ENCODE measurements at places on chromosomes 4 and X. TPM values are rescaled to one million over a fixed set of nuclear protein-coding genes. Genes with fewer than 3 reads are reported as not detected.

- DNase-seq = no peak
Measured at GRCh38 chrX:30039768-30040167, 175.6 kb upstream of the MAGEB2 start.

- no peak for DNase-seq
Measured at GRCh38 chrX:24874604-24875247, 141.0 kb downstream of the ARX start.

- DNase-seq = no peak
Measured at GRCh38 chr4:129063640-129064039, 29.7 kb downstream of the SCLT1 start.

- no peak for DNase-seq
Measured at GRCh38 chr4:111506706-111507105, 638.5 kb upstream of the FAM241A start.

DNA sequence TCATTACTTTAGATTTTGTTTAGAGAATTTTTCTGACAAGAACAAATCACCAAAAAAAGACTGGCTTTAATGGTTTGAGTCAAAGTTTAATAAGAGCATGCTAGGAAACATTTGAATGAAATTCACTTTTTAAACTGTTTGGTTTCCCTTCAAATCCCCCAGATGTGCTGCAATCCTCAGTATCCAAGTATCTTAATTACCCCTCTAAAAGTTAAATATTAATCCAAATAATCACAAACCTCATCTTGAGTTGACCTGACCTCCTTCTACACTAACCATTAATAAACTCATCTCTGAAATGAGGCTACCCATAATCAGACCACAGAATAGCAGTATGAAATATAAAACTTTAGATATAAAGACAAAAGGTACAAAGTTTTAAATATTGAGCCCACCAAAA lies 10.1 kb downstream of the DHX15 start:
- DNase-seq = no peak

DNA sequence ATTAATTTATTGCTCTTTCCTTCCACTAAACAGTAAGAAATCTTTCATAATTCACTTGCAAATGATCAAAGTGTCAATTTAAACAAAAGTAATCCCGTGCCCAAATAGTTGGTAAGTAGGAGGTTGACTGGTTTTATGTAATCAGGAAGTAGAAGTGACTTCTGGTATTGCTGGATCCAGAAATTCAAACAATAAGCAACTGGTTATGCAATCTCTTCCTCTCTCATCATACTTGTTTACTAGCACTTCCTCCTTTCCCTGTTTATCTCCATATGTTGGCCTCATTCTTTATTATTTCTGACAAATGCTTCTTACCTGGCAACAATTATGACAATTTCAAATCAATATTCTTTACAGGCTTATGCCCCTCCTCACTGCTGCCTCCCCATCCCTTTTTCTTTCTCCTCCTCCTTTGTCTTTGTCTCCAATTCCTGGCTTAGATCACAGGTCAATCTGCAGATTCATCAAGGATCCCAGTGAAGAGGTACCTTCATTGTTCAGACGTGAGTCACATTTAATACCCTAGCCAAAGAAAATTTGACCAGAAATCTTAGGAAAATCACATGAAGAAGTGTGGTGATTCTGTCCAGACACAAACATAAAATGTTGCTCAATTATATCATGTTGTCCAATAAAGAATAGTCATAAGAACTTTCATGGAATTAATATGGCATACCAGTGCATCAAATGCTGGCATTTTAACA lies 323.2 kb upstream of the PCDH7 start:
- DNase-seq = no peak

DNA sequence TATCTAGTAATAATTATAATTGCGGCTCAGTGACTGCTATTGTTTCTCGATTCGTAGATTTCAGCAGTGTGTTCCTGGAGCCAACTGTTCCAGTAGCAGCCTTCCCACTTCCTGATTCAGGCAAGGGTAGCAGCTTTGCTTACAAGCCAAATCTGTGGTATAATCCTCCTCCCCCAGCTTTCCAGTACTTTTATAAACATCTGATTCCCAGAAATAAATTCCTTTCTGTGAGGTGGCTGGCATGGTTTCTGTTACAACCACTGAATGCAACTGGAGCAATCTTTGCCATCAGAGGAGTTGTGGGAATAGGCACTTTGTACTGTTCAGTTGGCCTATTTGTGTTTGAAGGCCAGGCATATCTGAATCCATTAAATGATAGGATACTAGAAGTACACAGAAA lies 80.0 kb downstream of the GLRA3 start:
- no peak for DNase-seq

GRCh38 chr4:143202824-143203223 lies 18.1 kb downstream of the USP38 start:
- DNase-seq = no peak

GRCh38 chr4:38872620-38873019 lies 5.0 kb downstream of the FAM114A1 start:
- DNase-seq = peak; percentile 61

DNA sequence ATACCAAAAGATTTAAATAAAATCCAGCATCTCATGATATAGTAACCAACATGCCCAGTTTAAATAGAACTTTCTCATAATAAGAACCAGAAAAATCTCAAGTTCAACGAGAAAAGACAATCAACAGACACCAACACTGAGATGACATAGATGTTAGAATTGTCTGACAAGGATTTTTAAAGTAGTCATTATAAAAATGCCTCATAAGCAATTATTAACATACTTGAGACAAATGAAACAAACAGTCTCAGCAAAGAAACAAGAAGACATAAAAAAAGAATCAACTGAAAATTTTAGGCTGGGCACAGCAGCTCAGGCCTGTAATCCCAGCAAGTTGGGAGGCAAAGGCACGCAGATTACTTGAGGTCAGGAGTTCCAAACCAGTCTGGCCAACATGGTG lies 118.1 kb downstream of the FGF16 start:
- DNase-seq = no peak

GRCh38 chr4:147786031-147786430 lies 54.1 kb downstream of the ARHGAP10 start:
- DNase-seq = no peak

- DNase-seq = no peak
Measured at GRCh38 chrX:74242050-74242449, 61.9 kb upstream of the ZCCHC13 start.

DNA sequence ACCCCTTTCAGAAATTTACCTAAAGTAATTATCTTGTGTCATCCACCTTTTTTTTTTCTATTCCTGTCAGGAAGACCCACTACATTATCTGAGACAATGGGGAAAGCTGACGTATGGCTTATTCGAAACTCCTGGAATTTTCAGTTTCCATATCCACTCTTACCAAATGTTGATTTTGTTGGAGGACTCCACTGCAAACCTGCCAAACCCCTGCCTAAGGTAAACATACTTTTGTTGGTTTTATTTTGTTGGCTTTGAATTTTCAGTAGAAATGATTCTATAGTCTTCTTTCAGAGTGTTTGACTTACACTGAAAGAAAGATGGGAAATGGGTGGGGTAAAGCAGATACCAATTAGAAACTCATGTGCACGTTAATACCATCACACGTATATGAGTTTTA lies 2.2 kb downstream of the UGT2B7 start:
- DNase-seq = no peak

GRCh38 chr4:152805818-152806217 lies 26.1 kb downstream of the ARFIP1 start:
- no peak for DNase-seq

- DNase-seq = no peak
Measured at GRCh38 chrX:23773601-23774175, 9.3 kb upstream of the SAT1 start.

- DNase-seq = peak; percentile 28
Measured at GRCh38 chr4:6331018-6331417, 61.4 kb downstream of the WFS1 start.

DNA sequence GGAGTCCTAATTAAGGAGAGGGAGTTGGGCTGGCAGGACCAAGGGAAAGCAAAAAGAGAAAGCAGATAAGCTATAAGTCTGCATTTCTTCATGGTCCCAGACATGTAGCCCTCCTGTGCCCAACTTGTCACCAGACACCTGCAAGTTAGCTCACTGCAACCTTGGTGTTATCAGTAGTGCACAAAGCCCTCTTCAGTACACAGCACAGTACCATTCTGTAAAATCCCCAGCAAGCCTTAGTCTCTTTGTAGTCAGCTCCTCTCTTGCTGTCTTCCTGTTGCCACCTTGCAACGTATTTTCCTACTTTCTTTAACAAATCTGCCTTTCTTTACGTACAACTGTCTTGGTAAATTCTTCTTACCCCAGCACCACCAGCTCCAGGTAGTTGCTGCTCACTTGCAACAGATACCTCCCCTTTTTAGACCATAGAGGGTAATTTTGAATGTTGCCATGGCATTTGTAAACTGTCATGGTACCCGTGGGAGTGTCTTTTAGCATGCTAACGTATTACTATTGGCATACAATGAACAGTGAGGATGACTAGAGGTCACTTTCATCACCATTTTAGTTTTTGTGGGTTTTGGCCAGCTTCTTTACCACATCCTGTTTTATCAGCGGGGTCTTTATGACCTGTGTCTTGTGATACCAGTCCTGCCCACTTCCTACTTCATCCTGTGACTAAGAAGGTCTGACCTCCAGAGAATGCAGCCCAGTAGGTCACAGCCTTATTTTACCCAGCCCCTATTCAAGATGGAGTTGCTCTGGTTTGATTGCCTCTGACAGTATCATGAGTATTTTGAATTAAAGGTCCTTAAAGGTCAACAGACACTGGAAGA lies 28.3 kb upstream of the AP1S2 start:
- DNase-seq = no peak

DNA sequence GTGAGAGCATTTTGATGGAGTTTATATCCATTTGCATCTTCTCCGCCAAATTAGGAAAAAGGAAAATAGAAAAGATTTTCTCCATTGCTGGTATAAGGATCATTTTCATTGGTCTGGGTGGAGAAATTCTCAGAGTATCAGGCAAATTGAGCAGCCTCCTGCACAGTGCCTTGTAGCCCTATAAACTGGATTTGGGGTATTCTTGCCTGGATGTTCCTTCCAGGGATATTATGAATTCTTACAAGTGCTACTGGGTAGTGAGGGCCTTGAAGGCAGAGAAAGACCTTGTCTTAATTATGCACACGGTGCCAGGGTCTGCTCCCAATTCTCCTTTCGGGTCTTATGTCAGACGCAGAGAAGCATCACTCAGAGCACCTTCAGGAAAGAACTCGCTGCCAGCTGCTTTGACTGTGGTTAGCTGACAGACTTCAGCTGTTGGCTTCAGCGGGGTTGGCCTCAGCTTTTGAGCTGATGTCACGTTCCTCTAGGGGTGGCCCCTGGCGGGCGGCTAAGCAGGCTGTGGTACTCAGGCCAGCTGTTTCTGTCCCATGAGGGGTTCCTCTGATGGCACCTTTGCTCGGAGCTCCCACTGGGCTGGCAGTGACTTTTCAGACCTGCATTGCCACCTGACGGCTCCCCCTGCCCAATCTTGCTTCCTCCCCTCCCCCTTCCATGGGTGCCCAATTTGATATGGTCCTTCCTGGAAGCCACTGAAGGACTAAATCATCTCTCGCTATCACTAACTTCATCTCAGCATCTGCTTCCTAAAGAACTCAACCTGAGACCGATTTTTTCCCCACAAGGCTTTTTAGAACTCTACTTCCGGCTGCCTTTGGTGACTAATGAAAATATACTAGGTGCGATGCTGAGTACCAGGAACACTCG lies 519.5 kb downstream of the BCOR start:
- no peak for DNase-seq

GRCh38 chrX:11888421-11888820 lies 130.4 kb downstream of the MSL3 start:
- DNase-seq = no peak

- DNase-seq = no peak
Measured at GRCh38 chr4:18398661-18399060, 377.1 kb upstream of the LCORL start.

- no peak for DNase-seq
Measured at GRCh38 chr4:47203593-47203992, 172.2 kb downstream of the GABRB1 start.

DNA sequence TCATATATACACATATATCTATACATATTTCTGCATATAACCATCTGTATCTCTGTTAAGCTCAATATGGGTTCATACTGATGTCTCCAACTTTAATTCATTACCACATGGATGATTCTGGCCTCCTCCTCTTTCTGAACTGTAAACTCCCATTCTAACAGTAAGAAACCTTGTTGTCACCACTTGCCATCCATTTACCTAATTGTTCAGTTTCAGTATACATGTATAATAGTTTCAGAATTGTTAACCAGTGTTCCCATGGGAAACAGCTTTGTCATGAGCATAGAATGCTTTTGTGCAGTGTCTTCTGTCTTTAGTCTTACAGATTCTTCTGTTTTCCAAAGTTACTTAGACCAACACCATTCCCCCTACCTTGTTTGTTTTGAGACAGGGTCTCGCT lies 35.9 kb downstream of the SLC9A6 start:
- no peak for DNase-seq

DNA sequence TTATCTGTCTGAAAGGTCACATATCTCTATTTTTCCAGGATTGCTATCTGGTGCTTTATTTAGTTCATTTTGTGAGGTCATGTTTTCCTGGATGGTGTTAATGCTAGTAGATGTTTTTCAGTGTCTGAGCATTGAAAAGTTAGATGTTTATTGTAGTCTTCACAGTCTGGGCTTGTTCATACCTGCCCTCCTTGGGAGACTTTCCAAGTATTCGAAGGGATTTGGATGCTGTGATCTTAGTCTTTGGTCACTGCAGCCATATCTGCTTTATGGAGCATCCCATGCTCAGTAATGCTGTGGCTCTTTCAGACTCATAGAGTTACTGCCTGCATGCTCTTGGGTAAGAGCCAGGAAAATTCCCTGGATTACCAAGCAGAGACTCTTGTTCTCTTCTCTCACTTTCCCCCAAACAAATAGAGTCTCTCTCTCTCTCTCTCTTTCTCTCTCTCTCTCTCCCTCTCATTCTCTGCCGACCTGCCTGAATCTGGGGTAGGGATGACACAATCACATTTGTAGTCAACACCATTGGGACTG lies 130.0 kb downstream of the AR start:
- no peak for DNase-seq

The DDX3X gene
- 179 TPM for total RNA-seq

The SLC25A14 gene
- 12.0 TPM for total RNA-seq

The LRP2BP gene
- total RNA-seq = 0.23 TPM

The FBXL5 gene
- total RNA-seq = 80.9 TPM

The GUCY1B1 gene
- 16.7 TPM for total RNA-seq
